ENCODE measurements at places on chromosomes 4 and X.

- no peak for DNase-seq
These were observed 98.6 kb downstream of the AFAP1 start for GRCh38 chr4:7841071-7841470.

- no peak for DNase-seq
These were observed 44.3 kb downstream of the TSPAN5 start for GRCh38 chr4:98614094-98614493.

GRCh38 chr4:68658672-68659071, 11.8 kb downstream of the UGT2B15 start:
- no peak for DNase-seq

DNA sequence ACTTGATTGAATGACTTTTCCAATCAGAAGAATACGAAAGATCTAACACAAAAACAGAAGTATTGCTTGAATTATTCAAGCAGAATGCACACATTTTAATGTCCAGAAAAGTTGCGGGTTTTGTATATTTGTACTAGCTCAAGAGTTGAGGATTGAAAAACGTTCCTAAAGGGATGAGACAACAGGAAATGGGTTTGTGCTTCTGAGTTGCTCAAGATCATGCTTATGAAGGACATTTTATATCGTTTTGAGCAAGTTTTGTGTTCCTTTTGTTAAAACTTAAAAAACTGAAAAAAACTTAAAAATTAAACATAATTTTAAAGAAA, 353 bp upstream of the SMIM10 start:
- no peak for DNase-seq

DNA sequence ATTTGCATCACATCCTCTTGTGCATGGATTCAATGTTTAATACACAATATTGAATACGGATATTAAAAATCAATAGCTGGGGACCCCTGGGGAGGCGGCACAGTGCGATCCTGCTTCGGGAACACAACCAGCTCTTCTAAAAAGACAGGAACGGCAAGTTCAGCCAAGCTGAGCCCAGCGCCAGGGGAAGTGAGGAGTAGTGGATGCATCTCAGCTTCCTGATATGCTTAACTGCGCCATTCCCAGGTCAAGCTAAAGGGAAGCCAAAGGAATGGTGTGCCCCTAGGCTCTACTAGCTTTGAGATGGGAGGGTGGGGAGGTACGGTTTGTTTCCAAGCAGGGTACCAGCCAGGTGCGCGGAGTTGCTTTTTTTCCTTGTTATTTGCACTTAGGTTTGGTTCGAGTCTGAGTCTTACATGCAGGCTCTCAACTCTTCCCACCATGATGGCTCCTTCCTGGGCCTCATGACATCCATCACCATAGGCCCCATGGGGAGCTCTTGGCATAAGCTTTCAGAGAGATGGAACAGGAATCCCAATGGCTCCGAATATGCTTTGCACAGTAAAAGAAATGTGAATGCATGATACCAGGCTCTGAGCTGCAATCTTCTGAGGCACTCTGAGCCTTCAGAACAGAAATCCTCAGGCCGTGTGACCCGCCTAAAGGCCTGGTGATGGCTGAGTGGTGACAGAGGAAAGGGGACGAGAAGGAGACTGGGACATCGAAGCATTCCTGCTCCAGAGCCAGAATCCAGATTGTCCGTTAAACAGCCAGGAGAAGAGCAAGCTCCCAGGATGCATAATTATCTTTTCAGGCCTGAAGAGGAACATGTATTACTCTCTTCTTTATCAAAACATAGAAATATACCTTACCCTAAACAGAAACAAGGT, 51.8 kb upstream of the BCOR start:
- DNase-seq: no peak

All from OCI-M1 (cell line).